ENCODE measurements at places on chromosomes 11 and 22.

DNA sequence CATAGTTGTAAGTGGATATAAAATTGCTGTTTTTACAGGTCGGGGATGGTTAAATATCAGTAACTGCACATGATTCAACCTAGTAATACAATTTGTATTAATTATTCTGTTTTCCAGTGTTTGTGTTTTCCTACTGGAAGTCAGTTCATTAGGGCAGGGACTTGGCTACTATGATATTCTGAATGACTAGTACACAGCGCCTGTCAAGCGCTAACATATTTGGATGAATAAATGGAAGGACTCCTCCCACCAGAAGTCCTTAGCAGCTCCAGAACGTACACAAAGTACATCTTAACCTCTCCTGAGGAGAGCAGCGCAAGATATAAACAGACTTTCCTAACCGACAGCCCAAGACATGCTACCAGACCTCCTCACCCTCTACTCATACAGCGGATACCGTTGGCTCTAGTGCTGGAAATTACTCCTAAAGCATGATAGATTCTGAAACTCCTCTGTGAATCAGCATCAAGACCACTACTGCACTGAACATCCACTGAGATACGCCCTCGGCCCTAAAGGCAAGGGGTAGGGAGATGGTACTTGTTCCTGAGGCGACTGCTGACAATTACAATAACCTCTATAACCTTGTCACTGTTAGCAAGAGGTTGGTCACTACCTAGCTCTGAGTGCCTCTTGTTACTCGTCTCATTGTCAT is 79.1 kb downstream of the RDX start:
- DNase-seq = no peak

- DNase-seq = no peak
These were observed 96.6 kb downstream of the PGR start for GRCh38 chr11:101032991-101033390.

- no peak for DNase-seq
These were observed 30.7 kb downstream of the TOM1 start for GRCh38 chr22:35330258-35330861.

- no peak for DNase-seq
These were observed 30.3 kb upstream of the NECTIN1 start for GRCh38 chr11:119759324-119759723.

DNA sequence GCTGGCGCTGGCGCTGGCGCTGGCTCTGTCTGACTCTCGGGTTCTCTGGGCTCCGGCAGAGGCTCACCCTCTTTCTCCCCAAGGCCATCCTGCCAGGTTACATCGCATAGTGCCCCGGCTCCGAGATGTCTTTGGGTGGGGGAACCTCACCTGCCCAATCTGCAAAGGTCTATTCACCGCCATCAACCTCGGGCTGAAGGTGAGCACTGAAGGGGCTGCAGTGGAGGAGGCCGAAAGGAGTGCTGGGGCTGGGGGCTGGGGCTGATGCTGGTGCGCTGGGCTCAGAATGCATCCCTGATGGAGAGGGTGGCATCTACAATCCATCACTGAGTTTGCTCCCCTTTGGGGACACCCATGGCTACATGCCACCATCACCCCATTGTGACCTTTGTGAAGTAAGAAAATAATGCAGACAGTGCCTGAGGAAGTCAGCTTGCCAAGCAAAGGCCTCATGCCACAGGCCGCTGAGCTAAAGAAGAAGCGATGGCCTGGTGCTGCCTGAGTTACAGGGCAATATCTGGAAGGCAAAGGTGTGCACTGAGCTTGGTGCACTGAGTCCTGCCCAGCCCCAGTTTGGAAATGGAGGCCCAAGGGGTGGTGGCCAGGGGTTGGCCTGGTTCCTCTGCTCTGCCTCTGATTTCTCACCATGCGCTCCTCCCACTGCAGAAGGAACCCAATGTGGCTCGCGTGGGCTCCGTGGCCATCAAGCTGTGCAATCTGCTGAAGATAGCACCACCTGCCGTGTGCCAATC is 620 bp downstream of the SMPD1 start:
- DNase-seq = no peak

GRCh38 chr11:119236490-119236889 is 30.4 kb downstream of the CBL start:
- no peak for DNase-seq

- DNase-seq = no peak
These were observed 19.5 kb upstream of the UVRAG start for GRCh38 chr11:75795276-75796090.

GRCh38 chr22:49953027-49953679 is 7.4 kb upstream of the PIM3 start:
- no peak for DNase-seq

GRCh38 chr11:9399466-9399865 is 15.0 kb downstream of the IPO7 start:
- DNase-seq = no peak

- no peak for DNase-seq
These were observed 603 bp upstream of the PDGFB start for GRCh38 chr22:39245130-39246039.

DNA sequence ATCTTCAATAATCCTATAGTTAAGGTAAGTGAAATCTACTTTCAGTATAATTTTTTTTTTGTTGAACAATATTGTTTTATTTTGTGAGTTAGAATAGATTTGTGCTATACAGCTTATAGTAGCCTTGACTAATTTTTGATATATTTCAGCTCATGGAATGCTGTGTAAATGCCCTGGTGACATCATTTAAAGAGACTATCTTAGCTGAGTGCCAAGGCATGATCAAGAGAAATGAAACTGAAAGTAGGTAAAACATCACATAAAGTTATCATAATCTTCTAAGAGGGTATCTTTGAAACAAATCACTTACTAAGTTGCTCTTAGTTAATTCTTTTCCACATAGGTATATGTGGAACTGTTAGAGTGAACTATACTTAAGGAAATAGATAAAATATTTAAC is 51.4 kb upstream of the ACAT1 start:
- no peak for DNase-seq

- DNase-seq = no peak
These were observed 39.6 kb downstream of the LIF start for GRCh38 chr22:30206944-30207343.

DNA sequence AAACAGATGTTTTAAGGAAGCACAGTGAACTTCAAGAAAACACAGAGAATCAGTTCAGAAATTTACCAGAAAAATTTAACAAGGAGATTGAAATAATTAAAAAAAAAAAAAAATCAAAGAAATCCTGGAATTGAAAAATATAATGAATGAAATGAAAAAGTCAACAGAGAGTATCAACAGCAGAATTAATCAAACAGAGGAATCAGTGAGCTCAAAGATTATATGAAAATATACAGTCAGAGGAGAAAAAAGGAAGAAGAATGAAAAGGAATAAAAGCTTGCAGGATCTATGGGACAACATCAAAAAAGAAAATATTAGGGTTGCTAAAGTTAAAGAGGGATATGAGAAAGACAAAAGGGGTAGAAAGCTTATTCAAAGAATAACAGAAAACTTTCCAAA is 82.3 kb downstream of the XRRA1 start:
- DNase-seq = no peak

- DNase-seq = no peak
These were observed 12.0 kb upstream of the GAB2 start for GRCh38 chr11:78429660-78430059.

DNA sequence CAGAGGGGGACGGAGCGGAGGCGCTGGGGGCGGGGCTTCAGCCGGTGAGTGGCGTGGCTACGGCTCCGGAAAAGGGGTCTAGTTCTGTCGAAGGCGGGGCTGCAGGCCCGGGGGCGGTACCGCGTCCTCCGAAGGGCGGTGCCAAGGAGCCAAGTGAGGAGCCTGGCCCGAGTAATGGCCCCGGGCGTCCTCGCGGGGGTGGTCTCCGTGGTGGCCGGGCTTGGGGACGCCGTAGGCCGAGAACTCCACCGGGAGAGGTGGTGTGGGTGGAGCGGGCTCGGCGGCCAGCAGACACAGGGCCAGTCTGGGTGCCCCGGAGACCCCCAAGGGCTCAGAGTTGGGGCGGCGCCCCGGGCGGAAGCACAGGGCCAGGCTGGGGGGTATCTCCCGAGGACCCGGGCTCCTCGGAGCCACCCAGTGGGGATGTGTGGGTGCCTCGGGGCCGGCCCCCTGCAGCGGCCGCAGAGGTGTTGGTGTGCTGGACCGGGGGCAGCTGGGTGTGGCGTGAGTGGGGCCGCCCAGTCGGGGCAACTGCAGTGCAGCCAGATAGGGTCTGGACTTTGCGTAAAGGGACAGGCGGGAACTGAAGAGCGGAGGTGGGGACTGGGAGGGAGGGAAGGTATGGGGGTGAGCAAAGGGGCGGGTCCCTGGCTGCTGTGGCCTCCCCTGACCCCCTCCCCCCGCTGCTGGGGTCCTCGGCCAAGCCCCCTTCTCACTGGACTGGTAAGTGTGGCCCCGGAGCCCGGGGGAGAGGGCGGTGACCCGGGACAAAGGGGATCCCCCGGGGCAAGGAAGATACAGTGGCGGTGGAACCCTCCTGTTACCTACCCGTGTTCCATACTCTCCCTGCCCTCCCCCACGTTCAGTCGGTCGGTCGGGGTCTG is 838 bp downstream of the FKBP2 start:
- DNase-seq = no peak

GRCh38 chr11:26626346-26626745 is 54.3 kb upstream of the MUC15 start:
- DNase-seq = no peak

- DNase-seq = no peak
These were observed 499 bp downstream of the DLAT start for GRCh38 chr11:112025707-112026106.

DNA sequence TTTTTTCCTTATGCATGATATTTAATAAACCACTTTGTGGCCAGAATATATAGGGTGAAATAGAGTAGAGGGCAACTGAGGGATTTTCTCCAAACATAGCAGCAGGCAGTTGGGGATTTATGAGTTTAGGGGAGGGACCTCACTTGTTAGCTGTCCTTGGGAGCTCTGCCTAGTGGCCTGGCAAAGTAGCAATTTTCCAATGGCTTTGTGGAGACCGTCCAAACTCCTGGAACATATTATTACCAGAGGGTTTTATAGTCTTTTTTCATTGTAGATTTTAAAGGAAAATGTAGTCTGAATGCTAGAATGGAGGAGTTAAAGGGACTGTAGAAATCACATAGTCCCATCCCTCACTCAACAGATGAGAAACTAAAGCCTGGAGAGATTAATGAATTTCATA is 32.3 kb downstream of the AMOTL1 start:
- DNase-seq = no peak

DNA sequence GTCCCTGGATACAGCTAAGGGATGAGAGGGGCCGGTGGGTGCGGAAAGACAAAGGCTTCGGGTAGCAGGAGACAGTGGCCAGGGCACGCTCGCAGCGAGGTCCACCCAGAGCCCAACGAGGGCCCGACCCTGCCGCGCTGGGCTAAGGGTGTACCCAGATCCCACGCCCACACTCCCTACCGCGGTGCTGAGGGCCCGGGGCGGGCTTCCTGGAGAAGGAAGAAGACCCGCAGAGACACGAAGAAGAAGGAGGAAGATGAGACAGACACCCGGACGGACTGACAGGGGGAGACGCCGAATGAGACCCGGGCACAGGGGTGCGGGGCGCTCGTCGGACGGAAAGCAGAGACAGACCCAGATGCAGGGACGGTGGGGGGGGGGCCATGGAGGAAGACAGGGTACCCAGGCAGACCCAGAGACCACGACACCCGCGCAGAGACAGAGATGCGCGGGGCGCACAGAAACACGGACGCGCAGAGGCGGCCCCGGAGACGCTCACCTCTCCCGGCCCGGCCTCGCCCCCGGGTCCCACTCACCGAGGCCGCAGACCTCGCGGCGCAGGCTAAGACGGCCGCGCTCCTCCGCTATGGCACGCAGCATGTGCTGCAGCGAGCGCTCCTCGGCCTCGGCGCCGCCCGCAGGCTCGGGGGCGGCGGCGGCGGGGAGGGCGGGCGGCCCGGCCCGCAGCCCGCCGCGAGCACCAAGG is 437 bp downstream of the KIAA0930 start:
- no peak for DNase-seq

GRCh38 chr22:25554238-25554671 is 10.2 kb upstream of the GRK3 start:
- no peak for DNase-seq

DNA sequence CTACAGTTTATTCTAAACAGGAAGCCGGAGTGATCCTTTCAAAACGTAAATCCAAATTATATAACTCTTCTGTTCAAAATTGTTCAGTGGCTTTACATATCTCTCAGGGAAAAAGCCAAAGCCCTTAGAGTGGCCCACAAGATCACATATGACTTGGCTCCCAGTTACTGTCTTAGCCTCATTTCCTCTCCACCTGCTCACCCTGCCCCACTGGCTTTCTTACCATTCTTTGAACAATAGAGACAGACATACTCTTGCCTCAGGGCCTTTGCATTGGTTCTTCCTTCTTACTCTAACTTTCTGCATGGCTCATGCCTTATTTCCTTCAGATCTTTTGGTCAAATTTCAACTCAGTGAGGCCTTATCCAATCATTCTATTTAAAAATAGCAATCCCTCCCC is 52.1 kb downstream of the STIM1 start:
- DNase-seq = no peak

GRCh38 chr11:57541169-57541568 is 3.8 kb downstream of the SMTNL1 start:
- DNase-seq = no peak

DNA sequence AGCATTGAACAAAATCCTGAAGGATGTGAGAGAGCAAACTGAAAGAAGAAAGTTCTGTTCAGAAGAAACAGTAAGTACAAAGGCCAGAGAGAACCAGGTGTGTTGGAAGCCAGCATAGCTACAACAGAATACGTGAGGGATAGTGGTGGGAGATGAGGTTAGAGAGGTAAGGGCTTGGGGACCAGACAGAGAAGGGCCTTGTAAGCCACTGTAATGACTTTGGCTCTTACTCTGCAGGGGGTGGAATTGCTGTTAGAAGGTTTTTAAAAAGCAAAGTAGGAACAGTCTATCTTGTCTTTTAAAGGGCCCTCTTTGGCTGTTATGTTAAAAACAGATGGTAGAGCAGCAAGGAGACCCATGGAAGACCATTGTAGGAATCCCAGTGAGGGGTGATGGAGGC is 4.2 kb downstream of the PRRG4 start:
- DNase-seq = no peak

- DNase-seq = no peak
These were observed 20.1 kb upstream of the PLAAT2 start for GRCh38 chr11:63583357-63583677.

DNA sequence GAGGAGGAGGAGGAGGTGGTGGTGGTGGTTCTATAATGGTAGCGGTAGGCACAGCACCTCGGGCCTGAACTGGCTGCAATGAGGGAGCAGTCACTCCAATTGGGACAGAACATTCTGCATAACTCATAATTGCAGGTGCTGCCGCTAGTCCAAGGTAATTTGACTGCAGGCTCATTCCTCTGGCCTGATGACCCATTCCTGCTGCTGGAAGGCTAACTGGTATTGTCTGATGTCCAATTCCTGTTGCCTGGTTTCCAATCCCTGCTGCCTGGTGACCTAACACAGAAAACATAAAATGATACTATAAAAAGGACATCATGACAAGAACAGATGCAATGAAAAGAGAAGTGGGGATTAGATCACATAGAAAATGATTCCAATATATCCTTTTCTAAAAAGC is 7.9 kb upstream of the AGBL2 start:
- DNase-seq = no peak

All from left renal cortex interstitium (tissue), 4 donors.